Urinary bladder (tissue), 4 donors: ENCODE measurements at places on chromosomes 5 and 9. TPM values are rescaled to one million over a fixed set of nuclear protein-coding genes. Genes with fewer than 3 reads are reported as not detected.

Gene RIMOC1
- 25.2 TPM for total RNA-seq

Gene EGFLAM
- 17.4 TPM for total RNA-seq

GRCh38 chr5:75059912-75060545, 7.7 kb upstream of the GCNT4 start:
- DNase-seq, result no peak

DNA sequence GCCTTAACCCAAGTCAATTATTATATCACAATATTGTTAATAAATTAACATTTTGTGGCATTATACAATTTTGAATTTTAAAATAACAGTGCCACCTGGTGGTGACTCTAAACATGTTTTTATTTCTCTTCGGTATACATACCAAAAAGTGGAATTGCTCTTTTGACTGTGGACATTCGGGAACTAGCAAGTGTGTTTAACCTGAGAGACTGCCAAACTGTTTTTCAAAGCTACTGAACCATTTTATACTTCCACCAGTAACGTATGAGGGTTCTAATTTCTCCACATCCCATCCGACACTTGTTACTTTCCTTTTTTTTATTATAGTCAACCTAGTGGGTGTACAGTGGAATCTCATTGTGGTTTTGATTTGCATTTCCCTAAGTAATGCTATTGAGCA, 18.3 kb upstream of the HSDL2 start:
- DNase-seq, result no peak

- no peak for DNase-seq
These were observed 283.6 kb downstream of the TMEM232 start for GRCh38 chr5:110442856-110443255.

GRCh38 chr5:65946198-65946745, 19.9 kb downstream of the ERBIN start:
- no peak for DNase-seq

- DNase-seq, result no peak
These were observed 247.7 kb upstream of the ANKRD55 start for GRCh38 chr5:56480705-56481427.

- DNase-seq, result peak; percentile 10
These were observed 7.5 kb upstream of the ERAP2 start for GRCh38 chr5:96868603-96869371.
